ENCODE measurements at places on chromosomes 7 and 10.
A peak's percentile ranks its signal among the peaks of the same experiment; 100 is the strongest.

GRCh38 chr10:9229702-9230244 lies 1175.3 kb downstream of the GATA3 start:
- no peak for DNase-seq

- DNase-seq, result no peak
Measured at GRCh38 chr10:63437116-63437949, 28.4 kb downstream of the JMJD1C start.

GRCh38 chr7:125383324-125383723 lies 453.7 kb upstream of the POT1 start:
- DNase-seq, result no peak

- DNase-seq, result no peak
Measured at GRCh38 chr7:112083776-112084355, 122.3 kb downstream of the DOCK4 start.

DNA sequence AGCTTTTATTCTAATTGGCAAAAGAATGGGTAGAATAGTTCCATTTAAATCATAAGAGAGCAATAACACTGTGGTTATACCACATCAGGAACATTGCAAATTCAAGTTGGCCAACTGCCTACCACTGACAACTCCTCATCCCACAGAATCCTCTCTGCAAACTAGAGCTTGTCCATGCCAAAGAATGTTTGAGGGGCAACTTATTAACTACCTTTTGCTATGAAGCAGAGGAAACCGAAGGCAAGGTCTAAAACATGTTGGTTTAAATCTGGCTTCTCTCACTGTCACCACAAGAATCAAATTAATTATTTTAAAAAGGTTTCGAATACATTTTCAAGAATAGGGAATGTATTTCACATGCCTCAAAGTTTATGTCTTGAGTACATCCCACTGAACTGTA lies 36.0 kb downstream of the RHOBTB1 start:
- DNase-seq, result no peak

- DNase-seq, result no peak
Measured at GRCh38 chr7:27700501-27700900, 37.8 kb upstream of the HIBADH start.

- DNase-seq, result peak; percentile 91
Measured at GRCh38 chr10:34638406-34639054, 176.6 kb downstream of the PARD3 start.

- DNase-seq, result no peak
Measured at GRCh38 chr10:51344371-51344770, 270.1 kb downstream of the PRKG1 start.

DNA sequence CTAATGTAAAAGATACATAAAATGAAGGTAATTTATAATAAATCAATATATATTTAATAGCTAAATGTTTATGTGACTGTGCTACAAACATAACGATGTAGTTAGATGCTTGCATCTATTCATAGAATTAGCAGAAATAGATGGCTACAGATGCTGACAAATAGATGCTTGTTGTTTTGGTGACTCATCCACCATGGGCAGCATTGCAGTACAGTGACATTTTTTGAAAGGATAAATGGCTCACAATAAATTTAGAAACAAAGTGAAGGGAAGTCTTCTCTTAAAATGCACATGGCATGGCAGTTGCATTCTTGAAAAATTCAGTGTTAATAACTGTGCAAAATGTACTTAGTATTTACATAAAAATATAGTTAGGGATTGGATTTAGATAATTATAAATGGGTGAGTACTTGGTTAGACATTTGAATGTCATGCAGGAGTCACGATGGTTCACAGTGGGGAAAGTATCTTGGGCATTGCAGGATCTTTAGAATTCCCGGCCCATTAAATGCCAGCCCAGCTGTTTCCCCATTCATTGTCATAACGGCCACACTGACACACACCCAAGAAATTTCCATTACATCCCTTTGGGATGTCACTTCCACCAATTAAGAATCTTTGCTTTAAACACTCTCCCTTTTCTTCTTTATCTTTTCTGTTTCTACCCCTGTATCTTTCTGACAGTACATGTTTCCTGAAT lies 564.1 kb downstream of the ATRNL1 start:
- peak; percentile 20 for DNase-seq

DNA sequence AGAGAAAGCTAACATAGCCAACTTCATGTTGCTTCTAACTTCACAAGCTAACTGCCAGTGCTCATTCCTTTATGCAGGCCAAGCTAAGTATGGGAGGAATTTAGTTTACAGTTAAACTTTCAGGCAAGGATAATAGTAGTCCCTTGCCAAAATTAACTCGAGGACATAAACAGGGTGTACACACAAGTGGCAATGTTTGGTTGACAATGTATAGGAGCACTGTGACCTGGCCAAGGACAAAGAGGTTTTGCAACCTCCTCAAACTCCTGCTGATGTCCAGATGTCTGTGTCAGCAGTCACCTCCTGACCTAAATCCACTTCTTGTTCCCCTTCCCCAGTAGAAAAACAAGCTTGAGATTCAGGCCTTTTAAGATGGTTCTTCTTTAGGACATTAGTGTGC lies 494.6 kb upstream of the KLF6 start:
- peak; percentile 38 for DNase-seq

DNA sequence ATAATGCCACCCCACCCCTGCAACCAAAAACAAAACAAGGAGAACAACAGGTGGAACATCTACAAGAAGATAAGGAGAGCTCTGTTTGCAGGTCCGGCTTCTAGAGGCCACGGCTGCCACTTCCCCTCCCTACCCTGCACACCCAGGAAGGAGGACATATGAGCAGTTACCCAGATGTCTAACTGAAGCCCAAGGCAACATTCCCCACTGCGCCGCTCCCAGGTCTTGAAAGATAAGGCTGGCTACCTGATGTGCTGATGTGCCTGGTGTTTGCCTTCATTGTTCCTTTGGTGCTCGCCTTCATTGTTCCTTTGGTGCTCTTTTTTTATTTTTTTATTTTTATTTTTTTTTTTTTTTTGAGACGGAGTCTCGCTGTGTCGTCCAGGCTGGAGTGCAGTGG lies 21.0 kb downstream of the HPS6 start:
- no peak for DNase-seq

GRCh38 chr7:31335884-31336201 lies 4.7 kb downstream of the NEUROD6 start:
- no peak for DNase-seq

GRCh38 chr7:120645966-120646365 lies 212.0 kb downstream of the TSPAN12 start:
- DNase-seq, result peak; percentile 40

- DNase-seq, result no peak
Measured at GRCh38 chr10:558891-559766, 130.3 kb downstream of the DIP2C start.

DNA sequence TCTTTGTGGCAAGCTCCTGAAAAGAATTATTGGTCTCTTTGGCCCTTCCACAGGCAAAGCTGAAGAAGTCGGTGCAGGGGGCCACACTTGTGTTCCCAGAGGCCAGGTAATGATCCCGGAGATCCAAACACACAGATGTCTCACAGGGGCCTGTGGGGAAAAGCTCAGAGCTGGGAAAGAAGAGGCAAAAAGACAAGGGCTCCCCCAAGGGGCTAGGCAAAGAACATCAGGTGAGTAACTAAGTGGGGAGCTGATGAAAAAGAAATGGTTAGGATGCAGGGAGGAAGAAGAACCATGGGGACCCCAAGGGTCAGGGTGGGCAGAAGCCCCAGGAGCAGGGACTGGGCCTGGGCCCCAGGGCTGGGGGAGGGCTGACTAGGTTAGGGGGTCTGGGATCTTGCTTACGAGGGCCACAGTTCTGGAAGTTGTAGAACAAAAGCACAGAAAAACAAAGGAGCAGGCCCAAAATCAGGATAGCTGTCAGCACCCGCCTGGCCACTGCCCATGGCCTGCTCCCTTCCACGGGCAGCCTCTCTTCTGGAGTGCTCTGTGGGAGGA lies 1.1 kb downstream of the KEL start:
- DNase-seq, result no peak

DNA sequence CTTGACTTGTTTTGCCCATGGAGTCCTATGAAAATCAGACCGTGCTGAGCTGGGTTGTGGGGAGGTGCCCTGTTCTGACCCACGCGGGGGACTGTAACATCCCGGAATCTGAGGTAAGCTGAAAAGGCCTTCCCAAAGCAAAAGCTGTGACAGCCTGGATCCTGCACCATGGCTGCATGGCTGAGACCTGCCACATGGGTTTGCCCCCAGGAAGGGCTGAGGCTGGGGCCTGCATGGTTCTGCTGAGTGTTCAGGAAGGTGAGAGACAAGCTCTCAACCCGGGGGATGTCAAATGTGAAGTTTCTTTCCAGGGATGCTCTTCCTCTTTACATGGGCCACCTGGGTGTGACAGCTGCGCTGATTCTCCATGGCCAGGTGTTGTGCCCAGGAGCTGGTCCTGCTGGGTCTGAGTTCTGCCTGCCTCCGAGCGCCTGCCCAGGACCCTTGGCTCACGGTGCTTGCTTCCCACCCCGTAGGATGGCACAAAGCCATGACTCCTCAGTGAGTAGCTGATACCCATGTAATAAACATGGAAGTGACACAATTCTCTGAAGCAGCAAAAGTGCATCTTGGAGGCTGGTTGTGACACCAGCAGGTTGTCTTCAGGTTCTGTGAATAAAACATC lies 58.3 kb downstream of the VIPR2 start:
- no peak for DNase-seq

- DNase-seq, result no peak
Measured at GRCh38 chr7:151038951-151039849, 9.1 kb upstream of the ASIC3 start.

GRCh38 chr7:142913566-142913965 lies 20.0 kb downstream of the TRPV5 start:
- DNase-seq, result no peak

DNA sequence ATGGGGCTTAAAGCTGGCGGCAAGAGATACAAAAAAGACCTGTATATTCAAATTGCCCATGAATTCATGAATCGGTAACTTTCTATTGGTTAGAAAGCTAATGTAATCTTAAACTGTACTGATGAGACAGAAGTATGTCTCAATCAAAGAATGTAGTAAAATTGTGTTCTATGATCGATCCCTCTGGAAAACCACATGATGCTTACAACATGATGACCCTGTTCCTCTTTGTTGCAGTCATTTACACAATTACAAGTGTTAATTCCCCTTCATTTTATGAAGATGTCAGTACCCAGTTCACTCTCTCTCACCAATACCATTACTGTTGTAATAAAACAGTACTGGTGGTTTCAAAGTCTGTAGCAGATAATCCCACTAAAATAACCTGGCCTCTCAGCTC lies 10.1 kb downstream of the KIF5B start:
- DNase-seq, result no peak

- DNase-seq, result no peak
Measured at GRCh38 chr10:21150166-21150565, 253.1 kb upstream of the NEBL start.

DNA sequence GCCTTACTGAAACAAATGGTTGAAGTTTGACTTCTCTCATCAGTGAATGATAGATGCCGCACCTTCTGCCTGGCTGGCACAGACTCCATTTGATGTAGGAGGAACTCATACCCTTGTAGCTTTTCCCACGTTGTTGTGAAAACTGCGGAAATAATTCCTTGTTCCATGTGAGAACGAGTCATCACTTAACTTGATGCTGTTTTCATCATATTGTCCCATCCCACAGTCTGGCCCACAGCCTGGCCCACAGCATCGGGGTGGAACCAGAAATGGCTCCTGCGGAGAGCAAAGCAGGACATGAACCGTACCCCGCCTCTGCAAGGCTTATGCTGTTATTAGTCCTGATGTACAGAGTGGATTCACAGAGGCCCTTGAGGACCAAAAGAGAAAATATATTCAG lies 587.0 kb downstream of the SDK1 start:
- DNase-seq, result peak; percentile 47

- DNase-seq, result no peak
Measured at GRCh38 chr7:43394441-43395130, 188.3 kb upstream of the STK17A start.

- no peak for DNase-seq
Measured at GRCh38 chr7:103929901-103930311, 59.6 kb downstream of the RELN start.

DNA sequence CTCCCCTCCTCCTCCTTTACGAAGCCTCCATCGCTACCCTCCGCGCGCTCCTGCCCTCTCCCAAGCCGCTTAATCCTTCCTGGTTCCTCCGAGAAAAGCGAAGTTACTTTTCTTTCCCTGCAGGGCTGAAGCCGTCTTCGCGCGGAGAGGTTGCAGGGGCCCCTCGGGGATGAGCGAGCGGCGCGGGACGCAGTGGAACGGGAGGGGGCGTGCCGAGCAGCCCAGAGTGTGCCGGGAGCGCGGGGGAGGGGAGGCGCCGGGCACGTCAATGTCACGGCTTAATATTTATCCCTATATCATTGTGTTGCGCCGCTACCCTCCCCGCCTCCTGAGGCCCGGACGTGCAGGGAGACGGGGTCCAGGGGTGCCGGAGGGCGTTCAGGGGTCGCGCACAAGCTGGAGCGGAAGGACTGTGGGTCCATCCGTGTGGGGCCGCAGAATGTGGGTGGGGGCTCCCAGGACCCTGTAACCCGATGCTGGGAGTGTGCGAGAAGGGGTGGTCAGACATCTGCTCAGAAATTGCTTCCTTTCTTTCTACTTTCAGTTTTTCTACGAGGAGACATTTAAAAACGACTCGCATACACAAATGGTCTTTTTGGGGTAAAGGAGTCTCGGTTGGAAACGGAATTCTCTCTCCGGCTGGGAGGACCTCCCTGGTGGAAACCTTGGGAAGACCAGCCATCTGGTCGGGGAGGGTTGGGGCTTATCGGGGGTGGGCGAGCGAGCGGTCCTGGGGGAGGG lies 2.4 kb downstream of the CDK6 start:
- peak; percentile 82 for DNase-seq

DNA sequence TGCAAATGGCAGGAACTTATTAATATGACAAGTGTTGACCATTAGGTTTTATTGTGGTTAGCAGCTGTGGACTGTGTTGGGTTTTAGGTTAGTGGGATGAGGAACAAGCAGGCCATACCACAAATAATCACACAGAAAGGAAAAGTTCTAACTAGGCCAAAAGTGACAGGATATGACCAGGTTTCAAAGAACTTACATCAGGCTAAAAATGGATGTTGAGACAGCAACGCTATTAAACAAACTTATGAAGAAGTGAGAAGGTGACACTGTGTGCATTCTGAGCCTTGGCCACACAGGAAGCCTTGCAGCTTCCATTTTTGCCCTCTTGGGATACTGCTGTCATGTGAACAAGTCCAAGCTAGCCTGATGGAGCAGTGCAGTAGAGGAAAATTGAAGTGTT lies 568.8 kb downstream of the HTR7 start:
- DNase-seq, result peak; percentile 7

DNA sequence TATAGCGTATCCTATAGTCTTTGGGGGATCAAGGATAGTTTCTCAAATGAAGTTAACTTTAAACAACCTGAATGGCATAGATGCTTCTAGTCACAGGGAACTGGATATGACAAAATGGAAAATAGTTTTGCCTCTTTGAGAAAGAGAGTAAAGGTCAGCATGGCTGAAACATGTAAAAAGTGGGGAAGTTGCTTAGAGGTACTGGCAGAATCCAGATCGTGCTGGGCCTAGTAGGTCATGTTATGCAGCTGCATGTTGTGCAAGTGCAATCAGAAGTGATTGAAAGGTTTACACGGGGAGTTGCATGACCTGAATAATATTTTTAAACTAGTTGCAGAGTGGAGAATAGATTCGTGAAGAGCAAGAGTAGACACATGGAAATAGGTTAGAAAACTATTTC lies 201.1 kb upstream of the HDAC9 start:
- no peak for DNase-seq

Data from Ammon's horn (tissue), 1 donor.